ENCODE measurements at places on chromosomes 12 and 14.

DNA sequence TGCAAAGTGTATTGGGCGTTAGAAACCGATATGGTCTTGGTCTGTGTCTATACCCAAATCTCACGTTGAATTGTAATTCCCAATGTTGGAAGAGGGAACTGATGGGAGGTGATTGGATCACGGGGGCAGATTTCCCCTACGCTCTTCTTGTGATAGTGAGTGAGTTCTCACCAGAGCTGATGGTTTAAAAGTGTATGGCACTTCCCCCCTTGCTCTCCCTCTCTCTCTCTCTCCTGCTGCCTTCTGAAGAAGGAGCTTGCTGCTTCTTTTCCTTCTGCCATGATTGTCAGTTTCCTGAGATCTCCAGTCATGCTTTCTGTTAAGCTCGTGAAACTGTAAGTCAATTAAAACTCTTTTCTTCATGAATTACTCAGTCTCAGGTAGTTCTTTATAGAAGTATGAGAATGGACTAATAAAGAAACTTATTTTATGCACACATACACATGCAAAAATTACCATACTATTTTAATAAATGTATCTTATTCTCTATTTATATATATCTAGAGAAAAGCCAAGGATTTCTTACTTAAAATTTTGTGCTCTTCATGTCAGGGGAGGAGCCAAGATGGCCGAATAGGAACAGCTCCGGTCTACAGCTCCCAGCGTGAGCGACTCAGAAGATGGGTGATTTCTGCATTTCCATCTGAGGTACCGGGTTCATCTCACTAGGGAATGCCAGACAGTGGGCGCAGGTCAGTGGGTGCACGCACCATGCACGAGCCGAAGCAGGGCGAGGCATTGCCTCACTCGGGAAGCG is 1891.0 kb upstream of the FLRT2 start:
- no peak for DNase-seq

DNA sequence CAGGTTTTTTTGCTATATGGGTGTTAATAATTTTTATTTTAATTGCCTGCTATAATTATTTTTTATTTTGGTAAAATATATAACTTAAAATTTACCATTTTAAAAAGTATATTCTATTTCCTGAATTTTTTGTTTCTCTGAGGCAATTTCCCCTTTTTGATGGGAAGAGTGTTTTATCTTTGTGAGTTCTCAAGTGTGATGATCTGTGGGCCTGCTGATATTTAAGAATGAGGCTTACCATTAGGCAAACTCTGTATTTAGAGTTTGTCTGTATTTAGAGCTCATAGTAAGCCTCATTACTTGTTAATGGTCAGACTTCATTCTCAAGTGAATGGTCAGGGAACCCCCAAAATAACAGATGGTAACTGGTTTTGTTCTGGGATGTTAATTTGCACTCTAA is 48.0 kb downstream of the WNK1 start:
- no peak for DNase-seq

- DNase-seq = peak; percentile 85
Observed at GRCh38 chr12:49763006-49763591, 21.7 kb downstream of the TMBIM6 start.

GRCh38 chr12:108683906-108684556 is 47.3 kb downstream of the CORO1C start:
- no peak for DNase-seq

- DNase-seq = no peak
Observed at GRCh38 chr12:66694666-66695613, 16.1 kb upstream of the GRIP1 start.

DNA sequence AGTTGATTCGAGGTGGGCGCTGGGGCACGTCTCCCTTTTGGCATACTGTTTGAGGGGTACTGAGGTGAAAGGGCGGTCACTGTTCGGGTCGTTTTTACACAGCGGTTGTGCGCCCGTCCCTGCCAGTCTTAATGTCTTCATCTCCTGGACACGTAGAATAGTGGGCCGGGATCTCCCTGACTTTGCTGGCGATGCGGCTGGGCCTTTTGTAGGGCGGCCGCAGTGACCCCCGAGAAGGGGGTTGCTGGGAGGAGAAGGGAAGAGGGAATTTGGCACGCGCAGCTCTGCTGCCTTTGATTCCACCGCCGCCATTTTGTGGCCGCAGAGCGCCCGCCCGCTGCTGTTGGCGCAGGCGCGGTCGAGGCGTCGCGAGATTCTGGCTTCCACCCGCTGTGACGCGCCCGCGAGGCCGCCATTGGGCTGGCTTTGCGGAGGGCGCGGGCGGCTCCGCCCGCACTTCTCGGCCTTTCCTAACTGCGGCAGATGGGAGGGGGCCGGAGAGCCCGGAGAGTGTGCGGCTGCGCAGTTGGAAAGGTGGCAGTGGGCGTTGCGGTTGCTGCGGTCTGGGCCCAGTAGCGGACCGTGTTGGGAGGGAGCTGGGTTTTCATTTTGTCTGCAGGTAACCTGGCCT is 542 bp downstream of the SRSF5 start:
- DNase-seq = peak; percentile 81

DNA sequence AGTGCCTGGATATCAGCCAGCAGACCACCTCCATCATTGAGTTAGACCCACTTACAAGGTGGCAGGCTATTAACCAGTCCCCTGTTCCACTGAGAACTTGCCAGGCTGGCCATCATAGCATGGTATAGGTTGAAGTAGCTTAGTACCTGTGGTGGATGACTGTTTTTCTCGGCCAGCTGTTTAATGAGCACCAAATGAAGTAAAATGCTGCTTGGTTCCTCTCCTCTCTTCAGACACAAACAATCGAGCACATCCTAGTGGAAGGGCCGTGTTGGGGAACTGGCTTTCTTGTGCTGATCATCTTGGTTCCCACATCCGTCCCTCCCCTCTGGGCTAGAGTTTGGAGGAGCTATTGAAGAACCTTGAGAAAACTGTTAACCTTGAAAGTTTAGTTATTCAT is 486.2 kb downstream of the RAD51B start:
- no peak for DNase-seq

DNA sequence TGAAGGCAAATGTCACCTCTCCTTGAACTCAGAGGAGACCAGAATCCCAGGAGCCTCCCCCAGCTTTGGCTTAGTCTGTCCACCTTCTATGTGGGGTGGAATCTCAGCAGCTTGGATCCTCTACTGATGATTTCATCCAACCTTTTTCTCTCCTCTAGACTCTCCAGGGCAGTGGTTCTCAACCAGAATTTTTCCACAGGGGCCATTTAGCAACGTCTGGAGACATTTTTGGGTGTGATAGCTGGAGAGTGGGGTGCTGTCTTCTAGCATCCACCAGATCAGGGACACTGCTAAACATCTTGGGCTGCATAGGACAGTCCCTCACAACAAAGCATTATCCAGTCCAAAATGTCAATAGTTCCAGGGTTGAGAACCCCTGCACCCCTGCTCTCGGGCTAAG is 4.4 kb upstream of the DDX23 start:
- no peak for DNase-seq

DNA sequence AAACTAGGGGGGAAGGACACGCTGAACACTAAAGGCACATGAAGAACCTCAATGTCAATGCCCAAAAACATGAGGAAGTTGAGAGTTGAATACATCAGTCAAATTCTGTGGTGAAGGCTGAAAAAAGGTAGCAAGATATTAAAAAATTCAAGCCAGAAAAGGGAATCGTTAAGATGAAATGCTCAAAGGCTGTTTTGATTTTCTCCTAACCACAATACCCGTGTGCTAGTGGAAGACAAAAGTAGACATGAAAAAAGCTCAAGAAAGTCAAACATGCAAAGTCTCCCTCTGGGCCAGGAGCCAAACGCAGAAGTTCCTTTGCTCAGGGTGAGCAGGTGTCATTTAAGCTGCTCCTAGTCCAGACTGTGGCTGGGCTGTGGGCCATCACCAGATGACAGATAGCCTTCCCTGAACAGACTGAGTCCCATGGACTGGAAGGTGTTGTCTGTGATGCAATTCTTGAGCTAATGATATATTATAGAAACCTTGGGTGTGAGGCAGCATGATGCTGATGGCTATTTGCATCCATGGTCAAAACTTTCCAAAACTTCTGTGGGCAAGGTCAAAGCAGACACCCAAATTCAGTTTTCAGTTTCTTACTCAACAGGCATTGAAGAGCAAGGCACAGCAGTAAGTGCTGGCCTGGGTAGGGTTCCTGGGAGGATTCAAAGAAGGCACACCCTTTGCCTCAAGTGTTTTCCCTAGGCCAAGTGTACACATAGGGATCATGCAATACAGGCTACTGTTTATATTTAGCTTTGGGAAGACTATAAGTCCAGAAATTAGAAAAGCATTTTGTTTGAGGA is 81.6 kb downstream of the MYRFL start:
- DNase-seq = no peak

GRCh38 chr12:120252071-120252906 is 13.2 kb downstream of the PXN start:
- peak; percentile 61 for DNase-seq

DNA sequence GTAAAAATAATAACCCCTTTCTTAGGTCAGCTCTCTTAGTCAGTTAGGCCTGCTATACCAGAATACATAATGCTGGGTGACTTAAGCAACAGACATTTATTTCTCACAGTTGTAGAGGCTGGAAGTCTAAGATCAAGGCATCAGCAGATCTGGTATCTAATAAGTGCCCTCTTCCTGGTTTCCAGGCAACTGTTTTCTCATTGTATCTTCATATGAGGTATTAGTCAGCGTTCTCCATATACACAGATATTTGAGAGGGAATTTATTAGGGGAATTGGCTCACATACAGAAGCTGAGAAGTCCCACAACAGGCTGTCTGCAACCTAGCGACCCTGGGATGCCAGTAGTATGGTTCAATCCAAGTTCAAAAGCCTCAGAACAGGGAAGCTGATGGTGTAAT is 896.0 kb downstream of the GALC start:
- no peak for DNase-seq

GRCh38 chr12:2276288-2277033 is 223.7 kb downstream of the CACNA1C start:
- DNase-seq = no peak

- no peak for DNase-seq
Observed at GRCh38 chr12:99147130-99147529, 500.4 kb upstream of the GARIN6 start.

DNA sequence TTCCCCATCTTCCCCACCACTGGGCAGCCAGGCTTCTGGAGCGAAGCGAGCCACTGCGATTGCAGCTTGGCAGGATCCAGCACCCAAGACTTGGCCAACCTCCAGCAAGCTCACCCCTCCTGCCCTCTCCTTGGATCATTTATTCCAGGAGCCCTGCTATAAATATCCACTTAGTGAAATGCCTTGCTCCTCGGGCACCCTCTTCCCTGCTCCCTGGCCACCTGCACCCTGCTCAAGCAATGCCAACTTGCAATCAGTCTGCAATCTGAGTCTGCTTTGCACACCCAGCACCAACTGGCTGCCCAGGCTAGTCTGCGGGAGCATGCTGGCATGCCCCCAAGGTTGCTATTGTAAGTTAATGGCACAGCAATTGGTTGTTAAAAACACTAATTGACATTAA is 666.0 kb downstream of the MED13L start:
- no peak for DNase-seq

DNA sequence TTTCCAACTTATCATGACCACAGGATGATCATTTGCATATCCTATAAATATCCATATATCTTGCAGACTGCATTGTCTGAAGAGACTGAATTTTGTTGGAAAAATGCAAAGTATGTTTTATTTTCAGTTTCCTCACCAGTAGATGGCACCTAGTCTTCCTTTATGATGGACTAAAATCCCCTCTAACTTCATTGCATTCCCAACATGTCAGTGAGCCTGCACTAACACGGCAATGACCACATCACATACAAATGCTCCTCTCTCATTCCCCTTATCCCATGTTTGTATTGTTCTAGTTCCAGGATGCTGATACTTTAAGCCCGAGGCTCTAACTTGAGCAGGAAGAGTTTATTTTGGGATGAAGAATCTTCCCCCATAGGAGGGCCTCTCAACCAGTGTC is 24.7 kb upstream of the MYBPC1 start:
- DNase-seq = no peak

DNA sequence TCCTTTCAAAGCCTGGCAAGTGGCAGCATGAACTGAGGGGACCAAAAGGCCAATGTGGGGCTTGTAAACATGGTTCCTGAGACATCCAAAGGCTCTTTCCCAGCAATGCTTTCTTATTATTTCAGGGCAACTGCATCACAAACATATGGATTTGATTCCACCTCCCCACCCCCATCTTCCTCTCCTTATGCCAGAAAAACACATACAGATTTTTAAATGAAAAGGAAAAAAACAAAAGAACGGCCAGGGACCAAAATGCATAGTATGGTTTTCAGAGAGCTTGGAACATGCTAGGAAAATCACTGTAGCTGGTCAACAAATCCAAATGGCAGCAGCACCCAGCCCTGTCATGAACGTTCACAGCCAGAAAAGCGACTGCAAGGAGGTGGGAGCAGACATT is 167.6 kb downstream of the ANO2 start:
- DNase-seq = no peak

DNA sequence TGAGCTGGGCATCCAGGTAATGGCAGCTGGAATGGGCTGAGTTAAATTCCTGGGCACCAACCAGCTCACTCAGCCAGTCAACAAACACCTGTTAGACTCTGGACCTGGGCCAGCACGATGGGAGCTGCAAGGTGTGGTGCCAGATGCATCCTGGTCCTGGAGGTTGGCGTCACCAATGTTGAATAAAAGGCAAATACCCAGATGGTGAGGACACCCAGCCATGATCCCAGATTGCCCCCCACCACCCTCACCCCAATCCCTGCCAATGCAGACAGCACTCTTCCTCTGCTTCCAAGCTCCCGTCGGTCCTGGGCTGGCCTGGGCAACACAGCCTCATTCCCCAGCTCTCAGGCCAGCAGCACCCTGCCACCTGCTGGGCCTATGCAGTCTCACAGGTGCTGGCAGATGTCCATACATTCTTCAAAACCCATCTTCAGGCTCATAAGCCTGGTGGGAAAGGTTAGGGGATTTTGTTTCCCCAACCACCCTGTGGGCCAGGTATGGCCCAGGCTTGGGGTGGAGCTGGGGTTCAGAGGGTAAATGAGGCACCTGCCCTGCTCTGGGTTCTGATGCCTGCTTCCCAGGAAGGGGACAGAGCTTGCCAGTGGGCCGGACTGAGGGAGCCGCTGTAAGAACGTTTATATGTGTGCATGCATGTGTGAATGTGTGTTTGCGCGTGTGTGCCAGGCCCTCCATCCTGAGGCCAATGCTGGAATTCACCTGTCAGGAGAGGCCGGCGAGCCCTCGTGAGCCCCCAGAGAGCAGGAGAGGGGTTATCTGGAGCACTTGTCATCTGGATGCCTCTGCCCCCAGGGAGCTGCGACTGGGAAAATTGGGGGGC is 58.0 kb downstream of the LGMN start:
- no peak for DNase-seq
